NCI-H187 (cell line): ENCODE measurements at places on chromosomes 2 and 18.

GRCh38 chr18:68150961-68151360, 563.9 kb downstream of the TMX3 start:
- no peak for DNase-seq

- no peak for DNase-seq
These were observed 70.2 kb upstream of the ITM2C start for GRCh38 chr2:230794497-230794896.

DNA sequence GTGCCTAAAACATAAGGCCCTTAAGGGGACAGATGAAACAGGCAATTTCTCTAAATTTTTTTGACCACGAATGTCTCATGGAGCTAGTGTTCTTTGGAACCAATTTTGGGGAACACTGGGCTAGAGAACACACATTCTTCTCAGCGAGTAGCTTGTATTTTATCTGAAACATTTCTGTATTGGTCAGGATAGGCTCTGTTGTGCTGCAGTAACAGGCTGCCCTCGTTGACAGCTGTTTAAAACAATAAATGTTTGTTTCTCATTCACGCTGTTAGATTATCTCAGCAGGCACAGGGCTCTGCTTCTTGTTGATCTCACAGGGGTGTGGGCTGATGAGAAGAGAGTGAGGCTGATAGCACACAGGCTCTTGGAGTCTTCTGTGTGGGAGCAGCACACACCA, 105.3 kb downstream of the SH3RF3 start:
- DNase-seq: no peak

- no peak for DNase-seq
These were observed 12.7 kb downstream of the SP3 start for GRCh38 chr2:173952267-173953046.

- no peak for DNase-seq
These were observed 212.3 kb downstream of the SNTG2 start for GRCh38 chr2:1162768-1163584.

GRCh38 chr2:217535957-217536708, 466.7 kb downstream of the TNS1 start:
- no peak for DNase-seq

- DNase-seq: no peak
These were observed 186.6 kb downstream of the RAD51AP2 start for GRCh38 chr2:17331636-17332035.

DNA sequence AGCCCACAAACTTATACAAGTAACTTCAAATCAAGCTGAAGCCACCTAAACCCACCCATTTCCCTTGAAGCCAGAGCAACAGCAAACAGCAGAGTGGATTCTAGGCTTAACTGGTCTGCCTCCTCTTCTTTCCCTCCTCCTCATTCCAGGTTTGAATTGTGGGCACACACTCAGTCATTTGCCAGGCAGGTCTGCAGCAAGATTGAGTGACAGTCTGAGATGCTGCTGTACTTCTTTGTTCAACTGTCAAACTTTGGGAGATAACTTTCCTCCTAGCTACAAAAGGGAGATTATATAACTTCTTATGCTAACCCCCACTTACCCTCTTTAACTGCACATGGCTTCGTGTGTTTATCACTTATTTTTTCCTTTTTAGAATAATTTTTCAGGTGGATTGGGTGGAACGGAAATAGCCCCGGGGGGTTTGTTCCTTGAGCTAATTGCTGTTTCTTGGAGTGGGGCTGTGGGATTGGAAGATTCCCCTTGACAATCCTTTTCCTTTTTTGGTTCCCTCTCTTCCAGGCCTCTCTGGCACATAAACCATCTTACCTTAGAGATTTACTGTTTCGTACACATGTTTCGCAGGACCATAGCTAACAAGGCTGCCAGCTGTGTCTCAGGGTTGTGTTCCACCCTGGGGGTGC, 55.0 kb downstream of the RNF144A start:
- DNase-seq: no peak

DNA sequence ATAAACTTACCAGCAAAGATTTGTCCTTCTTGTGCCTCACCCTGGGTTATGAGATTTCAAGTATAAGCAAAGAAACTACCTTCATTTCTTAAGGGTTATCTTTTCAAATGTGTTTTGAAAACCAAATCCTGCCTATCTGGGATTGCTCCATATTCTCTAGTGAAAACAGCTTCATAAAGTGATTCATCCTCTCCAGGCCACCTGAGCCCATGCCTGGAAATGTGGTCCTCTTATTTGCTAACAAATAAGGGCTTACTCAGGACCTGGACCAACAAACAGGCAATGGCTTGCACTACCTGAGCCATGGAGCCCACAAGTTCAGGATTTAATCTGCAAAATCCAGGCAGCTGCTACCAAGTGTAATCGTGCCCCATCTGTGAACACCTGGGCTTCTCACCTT, 234.4 kb upstream of the RBBP8 start:
- DNase-seq: no peak

- no peak for DNase-seq
These were observed 87.0 kb downstream of the MTX2 start for GRCh38 chr2:176356251-176356650.

- no peak for DNase-seq
These were observed 34.8 kb upstream of the LAMA1 start for GRCh38 chr18:7152440-7152839.

DNA sequence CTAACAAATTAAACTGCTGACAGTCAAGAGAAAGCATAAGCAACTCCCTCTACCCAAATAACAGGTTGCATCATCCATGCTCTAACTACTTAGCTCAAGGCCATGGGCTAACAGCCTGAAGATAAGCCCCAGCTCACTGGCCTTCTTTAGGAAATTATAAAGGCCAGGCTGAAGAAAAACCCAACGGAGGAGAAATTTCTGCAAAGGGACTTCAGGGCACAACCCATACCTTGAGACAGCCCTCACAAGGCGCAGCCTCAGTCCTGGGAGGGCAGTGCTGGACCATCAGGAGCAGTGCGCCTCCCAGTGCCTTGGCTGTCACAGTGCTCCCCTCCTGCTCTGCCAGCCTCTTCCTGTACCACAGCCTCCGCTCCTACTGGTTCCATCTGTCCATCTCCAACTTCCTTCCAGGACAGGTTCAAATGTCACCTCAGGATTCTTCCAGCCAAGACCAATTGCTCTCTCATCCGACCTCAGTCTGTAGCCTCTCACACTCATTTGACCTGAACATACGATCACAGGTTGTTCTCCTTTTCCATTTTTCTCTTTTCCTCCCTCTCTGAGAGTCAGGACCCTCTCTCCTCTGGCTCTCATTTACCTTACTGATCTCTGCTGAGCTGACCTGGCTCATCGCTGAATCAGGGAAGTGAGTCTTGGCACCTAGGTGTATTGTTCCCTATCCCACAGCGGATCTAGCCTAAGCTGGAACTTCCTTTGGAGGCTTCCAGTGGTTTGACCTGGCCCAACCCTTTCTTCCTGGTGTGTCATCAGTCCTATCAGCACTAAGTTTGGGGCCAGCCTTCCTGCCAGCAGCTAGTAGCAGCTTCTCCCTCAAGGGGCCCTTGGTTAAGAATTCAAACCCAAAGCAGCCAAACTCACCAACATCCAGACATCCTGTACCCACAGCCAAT, 1.9 kb downstream of the MCFD2 start:
- no peak for DNase-seq

DNA sequence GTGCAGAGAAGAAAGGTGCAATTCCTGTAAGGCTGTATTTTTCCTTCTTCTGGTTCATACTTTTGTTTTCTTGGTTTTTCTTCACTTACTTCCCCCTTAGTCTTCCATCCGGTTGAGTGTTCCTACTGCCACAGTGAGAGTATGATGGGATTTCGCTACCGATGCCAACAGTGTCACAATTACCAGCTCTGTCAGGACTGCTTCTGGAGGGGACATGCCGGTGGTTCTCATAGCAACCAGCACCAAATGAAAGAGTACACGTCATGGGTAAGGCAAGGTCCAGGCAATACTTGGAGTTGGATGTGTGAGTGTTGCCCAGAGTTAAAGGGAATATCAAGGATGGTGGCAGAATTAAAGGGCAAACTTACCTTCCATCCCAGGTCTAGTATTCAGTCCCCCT, 108.0 kb downstream of the DTNA start:
- DNase-seq: no peak

DNA sequence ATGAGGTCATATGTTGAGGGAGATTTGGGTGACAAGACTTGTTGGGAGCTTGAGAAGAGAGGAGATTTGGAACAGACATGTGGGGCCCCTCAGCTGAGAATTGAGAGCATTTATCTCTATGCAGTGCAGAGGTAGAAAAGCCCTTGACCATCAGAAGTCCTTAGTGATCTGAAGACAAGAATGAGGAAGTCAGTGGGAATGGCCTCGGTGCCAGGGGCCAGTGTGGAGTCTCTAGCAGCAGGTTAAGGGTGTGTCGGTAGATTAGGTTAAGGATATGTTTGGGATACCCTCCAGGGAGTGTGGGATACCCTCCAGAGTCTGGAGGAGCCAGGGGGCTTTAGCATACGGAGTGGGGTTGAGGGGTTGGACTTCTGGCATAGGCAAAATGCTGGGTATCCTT, 41.6 kb downstream of the FBXO48 start:
- DNase-seq: no peak
